ENCODE measurements at places on chromosomes 5 and 9.

DNA sequence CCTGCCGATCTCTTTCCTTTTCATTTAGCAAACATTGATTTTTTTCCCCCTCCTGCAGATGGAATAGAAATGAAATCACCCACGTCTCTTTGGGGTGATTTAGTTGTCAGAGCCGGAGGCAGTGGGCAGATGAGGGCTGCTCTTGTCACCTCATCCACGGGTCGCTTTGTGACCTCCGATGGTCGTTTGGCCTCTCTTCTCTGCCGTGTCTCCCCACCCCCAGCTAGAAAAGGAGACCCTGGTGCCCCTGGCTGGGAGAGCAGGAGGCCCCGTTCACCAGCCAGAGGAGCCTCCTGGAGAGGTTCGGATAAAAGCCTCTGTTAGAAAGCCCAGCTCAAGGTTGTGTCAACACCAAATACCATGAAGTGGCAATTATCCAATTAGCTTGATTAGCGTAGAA, 21.6 kb upstream of the RXRA start:
- no peak for DNase-seq

GRCh38 chr5:167631191-167631590, 660.3 kb upstream of the WWC1 start:
- DNase-seq = no peak

DNA sequence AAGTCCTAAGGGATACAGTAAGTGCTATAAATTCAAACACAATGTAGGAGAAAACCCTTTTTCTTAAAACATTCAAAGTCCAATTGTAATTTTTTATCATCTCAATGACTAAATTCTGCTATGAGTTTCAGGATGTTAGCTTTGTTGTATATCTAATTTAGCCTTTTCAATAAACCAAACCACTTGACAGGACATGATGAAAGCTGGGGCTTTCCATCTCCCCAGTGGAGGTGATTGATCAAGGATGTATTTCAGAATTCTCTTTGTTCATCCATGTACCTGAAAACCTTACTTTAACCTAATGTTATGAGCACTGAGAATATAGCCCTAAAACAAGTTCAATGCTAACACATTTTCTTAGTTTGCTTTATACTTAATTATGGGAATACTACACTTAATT, 639.0 kb upstream of the ITGA1 start:
- DNase-seq = no peak

GRCh38 chr9:126698251-126698650, 84.5 kb downstream of the LMX1B start:
- no peak for DNase-seq

DNA sequence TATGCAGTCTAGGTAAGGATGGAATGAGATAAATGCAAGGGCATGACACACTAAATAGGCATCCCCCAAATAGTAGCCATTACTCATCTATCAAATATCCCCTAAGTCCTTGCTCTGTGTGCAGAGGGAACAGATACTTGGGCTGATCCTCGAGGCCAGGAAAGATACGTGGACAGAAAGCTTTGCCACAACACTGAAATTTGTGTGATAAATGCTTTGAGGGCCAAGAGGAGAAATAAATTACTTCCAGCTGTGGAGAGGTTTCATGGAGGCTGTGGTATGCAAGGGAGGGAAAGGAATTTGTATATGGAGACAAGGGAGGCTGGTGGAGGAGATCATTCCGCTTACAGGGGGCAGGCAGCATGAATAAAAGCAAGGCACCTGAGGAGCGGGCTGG, 18.5 kb downstream of the ATOX1 start:
- DNase-seq = peak; percentile 98

DNA sequence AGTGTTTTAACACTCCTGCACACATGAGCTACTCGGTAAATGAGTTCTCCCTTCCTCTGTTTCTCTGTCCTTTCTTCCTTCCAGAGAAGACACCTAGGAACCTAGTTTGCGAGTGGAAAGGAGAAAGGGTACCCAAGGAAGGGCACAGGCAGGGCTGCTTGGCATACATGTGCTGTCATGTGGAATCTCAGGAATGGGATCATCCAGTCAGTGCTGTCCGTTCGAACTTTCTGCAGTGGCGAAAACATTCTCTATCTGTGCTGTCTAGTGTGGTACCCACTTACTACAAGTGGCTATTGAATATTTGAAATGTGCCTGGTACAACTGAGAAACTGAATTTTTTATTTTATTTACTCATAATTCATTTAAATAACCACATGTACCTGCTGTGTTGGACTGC, 28.0 kb downstream of the NLN start:
- no peak for DNase-seq

- DNase-seq = no peak
These were observed 61.7 kb upstream of the TAF11L2 start for GRCh38 chr5:17436350-17436749.

DNA sequence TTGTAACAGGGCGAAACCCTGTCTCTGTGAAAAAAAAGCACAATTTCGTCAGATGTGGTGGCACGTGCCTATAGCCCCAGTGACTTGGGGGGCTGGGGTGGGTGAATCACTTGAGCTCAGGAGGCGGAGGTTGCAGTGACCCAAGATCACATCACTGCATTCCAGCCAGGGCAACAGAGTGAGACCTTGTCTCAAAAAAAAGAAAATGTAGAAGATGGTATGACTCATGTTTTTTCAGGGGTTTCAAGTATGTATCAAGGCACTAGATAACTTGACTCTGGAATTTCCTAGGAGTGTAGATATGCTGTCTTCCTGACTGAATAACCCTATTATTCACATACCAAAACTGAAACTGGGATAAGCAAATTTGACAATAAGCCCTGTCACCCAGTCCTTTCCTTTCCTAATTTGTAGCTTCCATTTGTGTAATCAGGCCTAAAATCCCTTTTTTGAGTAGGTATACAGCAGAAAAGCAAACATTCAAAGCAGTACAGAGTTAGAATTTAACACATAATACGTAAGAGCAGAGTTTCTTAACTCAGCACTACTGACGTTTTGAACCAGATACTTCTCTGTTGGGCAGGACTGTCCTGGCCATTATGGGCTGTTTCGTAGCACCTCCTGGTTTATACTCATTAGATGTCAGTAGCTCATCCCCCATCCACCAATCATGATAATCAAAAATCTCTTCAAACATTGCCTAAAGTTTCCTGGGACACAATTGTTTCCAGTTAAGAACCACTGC, 17.3 kb upstream of the ANKRD18B start:
- DNase-seq = peak; percentile 96

DNA sequence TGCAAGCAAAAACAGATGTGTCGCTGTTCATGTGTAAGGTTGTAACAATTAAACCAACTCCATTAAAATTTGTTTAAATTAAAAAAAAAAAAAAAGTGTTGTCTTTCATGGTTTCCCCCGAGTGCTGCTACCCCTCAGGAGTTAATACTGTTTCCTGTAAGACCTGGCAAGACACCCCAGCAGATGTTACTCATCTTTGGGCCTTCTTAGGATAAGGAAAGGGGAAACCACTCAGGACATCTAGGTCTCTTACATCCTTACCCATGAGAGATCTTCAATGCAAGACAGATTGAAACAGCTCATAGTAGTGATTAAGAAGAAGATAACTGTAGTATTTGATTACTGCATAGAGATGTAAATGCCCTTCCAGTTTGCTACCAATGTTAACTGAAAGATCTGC, 33.5 kb upstream of the F2R start:
- DNase-seq = no peak

GRCh38 chr5:7074176-7074575, 321.8 kb upstream of the ADCY2 start:
- no peak for DNase-seq

GRCh38 chr5:178786417-178786816, 56.0 kb upstream of the ZNF354A start:
- DNase-seq = no peak

DNA sequence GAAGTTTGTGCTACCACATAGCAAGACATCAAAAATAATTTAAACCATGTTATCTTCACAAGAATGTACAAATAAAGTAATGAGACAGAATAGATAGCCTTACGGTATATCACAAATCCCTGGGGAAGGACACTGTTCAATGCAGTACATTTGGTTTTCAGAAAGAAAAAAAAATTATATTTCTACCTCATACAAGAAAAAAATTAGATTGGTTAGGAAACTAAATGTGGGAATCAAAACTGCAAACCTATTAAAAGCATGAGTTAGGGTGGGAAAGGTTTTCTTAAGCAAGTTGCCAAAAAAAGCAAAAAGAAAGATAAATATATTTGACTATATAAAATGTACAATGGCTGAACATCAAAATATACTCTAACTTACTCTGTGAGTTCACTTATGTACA, 201.9 kb upstream of the NREP start:
- no peak for DNase-seq

- DNase-seq = peak; percentile 95
These were observed 1233.8 kb upstream of the WWC1 start for GRCh38 chr5:167057665-167058064.

DNA sequence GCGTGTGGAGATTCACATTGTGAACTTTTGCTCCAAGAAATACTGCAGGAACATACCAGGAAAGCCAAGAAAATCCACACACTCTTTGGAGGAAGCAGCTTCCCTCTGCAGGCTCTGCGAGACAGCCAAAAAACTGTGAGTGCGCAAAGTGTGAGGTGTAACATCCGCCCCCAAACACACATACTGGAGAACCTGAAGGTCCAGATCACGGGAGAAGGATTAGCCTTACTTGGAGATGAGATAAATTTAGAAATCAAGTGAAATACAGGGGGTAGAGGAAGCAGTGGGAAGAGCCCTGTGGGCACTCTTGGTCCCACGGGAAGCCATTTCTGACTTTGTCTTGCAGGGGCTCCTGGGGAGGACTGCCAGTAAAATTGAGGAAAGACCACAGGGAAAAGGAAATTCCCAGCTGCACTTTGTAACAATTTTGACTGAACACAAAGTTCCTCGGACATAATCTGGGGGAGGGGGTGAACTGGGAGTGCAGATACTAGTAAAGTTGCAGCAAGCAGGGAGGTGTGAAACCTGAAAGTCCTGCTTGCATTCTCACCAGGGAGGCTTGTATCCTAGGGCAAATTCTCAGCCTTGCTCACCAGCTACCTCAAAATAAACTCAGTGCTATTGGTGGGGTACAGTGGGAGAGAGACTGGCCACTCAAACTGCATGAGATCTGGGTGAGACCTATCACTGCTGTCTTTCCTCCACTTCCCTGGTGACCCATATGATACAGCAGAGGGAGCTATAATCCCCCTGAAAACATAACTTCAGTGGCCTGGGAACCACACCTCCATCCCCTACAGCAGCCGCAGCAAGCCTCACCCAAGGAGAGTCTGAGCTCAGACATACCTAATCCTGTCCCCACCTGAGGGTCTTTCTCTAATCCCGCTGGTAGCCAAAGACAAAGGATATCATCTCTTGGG, 109.1 kb downstream of the ALDH1A1 start:
- no peak for DNase-seq

- DNase-seq = peak; percentile 73
These were observed 4.4 kb upstream of the FER start for GRCh38 chr5:108743319-108743718.

DNA sequence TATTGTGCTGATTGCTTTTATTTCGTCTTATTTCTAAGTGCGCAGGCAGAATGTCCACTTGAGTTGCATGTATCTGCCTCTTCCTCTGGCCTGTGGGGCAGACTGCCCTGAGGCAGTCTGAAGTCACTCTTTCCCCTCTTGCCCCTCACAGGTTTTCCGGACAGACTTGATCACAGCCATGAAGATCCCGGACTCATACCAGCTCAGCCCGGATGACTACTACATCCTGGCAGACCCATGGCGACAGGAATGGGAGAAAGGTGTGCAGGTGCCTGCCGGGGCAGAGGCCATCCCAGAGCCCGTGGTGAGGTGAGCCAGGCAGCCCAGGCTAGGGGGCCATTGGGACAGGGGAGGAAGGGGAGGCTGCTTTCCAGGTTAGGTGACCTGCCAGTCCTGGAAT, 26.4 kb downstream of the JADE2 start:
- DNase-seq = no peak

DNA sequence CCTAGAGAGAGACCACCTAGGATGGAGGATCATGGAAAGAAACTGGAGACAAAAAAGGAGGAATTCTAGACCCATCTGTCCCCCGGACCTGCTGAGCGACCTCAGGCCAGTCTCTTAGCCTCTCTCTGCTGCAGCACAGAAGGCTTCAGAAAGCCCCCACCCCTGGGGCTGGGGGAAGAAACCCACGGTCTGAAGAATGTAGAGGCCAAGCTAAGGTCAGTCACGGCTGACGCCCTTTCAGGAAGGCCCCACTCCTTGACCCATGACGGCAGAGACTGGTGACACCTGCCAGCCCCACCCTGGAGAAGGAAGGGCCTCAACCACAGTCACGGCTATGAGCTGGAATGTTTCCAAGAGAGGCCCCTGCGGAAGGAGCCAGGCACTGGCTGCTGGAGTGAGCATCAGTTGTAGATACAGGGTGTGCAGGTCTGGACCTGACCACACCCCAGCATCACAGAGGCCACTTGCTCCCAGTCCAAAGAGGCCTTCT, 120.5 kb upstream of the BOD1 start:
- DNase-seq = no peak

DNA sequence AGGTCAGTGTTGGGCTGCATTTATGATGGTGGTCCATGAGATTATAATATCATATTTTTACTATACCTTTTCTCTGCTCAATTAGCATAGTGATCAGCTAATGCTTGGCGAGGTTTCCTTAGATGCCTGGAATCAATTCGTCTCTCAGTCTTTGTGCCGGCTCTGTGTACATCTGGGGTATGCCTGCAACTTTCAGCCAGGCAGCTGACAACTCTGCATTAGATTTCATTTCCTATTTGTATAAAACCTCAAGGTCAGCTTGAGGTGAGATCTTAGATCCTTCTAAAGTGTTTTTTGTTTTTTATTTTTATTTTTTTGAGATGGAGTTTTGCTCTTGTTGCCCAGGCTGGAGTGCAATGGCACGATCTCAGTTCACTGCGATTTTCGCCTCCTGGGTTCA, 86.8 kb downstream of the MELK start:
- no peak for DNase-seq

DNA sequence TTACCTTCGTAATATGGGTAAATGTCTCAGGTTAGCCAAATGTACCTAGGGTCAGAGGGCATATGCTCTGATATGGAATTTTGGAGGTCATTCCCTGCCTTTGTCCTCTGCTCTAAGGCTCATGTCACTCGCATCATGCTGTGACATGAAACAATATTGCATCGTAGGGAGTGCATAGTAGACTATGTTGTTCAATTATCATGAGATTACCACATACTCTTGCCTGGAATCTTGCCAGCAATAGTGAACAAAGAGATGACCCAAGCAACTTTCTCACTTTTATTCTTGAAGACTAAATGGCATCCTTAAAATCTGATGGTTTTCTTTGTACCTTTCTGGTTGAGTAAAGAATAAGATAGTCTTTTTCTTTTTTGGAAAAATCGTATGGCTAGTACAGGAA, 27.6 kb downstream of the ZNF462 start:
- DNase-seq = no peak

GRCh38 chr5:32280656-32281081, 32.1 kb downstream of the MTMR12 start:
- no peak for DNase-seq

DNA sequence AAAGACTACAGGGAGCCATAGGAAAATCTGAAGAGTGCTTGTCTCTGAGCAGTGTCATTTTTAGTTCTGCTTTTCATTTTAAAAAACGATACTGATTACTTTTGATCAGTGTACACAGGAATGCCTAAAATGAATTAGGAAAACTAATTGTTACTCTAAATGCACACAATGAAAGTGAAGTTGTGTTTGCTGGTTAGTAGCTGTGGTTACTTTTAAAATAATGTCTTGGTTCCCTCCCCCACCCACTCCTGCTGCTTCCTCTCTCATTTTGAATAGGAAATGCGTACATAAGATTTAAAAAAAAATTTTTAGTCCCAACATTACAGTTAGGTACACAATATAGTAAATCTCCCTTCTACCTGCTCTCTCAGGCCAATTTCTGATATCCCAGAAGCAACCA, 47.5 kb upstream of the PLPP1 start:
- no peak for DNase-seq

GRCh38 chr9:7452378-7452777, 347.2 kb downstream of the DMAC1 start:
- peak; percentile 0 for DNase-seq

Data from amniotic epithelial cell (primary cell).